Fibroblast of mammary gland (primary cell): ENCODE measurements at places on chromosomes 11 and 22.

DNA sequence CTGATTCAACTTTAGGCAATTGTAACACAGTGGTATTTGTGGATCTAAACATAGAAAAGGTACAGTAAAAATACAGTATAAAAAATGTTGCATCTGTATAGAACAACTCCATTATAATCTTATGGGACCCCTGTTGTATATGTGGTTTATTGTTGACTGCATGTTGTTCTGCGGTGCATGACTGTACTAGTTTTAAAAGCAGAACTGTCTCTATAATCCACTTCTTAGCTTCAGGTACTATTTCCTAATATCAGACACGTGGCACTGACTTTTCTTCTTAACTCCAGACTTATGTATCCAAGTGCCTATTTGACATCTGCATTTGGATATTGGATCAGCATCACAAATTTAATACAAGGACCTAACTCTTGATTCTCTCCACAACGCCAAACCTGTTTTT lies 41.1 kb downstream of the PACS1 start:
- no peak for DNase-seq

GRCh38 chr22:33908171-33909074 lies 11.9 kb downstream of the LARGE1 start:
- DNase-seq = no peak

DNA sequence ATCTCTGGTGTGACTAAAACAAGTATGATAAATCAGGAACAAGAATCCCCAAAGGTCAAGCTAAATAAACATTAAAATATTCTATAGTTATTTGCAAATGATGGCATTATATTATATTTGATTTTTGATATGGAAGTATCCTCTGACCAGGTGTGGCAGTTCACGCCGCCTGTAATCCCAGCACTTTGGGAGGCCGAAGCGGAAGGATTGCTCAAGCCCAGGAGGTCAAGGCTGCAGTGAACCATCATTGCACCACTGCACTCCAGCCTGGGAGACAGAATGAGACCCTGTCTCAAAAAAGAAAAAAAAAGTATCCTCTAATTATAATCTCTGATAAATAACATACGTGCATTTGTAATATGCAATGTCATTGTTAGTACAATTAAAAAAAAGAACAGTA lies 6.6 kb upstream of the POU2AF3 start:
- no peak for DNase-seq

DNA sequence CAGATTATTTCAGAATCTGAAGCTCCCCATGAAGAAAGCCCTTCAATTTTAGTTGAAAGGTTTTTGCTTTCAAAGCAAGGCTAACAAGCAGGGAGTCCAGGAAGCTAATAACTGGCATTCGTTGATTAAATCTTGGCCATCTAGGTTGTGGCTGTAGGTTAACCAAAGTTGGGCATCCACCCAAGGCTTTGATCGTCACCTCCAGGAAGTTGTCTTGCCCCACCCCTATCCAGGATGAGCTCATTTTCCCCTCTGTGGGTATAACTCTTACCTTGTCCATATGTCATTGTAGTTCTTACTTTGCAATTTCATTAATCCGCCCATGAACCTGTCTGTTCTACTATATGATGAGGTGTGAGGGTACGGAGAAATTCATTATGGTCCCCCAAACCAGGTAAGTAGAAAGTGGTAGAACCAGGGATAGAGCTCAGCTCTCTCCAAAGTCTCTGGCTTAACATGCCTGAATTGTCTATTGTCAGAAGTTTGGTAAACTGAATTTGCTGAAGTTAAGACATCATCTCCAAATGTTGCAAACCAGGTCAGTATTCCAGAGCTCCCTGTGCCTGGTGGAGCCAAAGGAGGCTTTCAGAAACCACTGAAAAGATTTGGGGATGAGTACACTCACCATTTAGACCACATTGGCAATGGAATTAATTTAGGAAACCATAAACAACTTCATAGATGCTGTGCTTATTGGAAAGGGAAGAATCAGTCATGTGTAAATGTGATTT lies 97.1 kb downstream of the CD44 start:
- DNase-seq = peak; percentile 59

GRCh38 chr11:119673759-119674336 lies 55.2 kb downstream of the NECTIN1 start:
- no peak for DNase-seq

- DNase-seq = no peak
These were observed 12.9 kb downstream of the ZNF74 start for GRCh38 chr22:20406686-20407408.

GRCh38 chr22:50272044-50272802 lies 2.0 kb upstream of the MAPK11 start:
- DNase-seq = peak; percentile 17

DNA sequence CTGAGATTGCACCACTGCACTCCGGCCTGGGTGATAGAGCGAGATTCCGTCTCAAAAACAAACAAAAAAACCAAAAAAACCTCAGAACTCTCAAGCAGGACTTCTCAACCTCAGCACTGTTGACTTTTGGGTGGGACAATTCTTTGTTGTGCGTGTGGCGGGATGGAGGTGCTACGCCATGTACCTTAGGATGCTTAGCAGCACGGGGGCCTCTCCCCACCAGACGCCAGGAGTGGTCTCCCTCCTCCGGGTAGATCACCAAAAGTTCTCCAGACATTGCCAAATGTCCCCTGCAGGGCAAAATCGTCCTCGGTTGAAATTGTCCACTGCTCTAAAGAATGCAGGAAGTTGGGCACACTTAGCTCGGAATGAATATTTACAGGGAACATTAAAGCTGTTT lies 26.9 kb upstream of the ATXN10 start:
- no peak for DNase-seq

DNA sequence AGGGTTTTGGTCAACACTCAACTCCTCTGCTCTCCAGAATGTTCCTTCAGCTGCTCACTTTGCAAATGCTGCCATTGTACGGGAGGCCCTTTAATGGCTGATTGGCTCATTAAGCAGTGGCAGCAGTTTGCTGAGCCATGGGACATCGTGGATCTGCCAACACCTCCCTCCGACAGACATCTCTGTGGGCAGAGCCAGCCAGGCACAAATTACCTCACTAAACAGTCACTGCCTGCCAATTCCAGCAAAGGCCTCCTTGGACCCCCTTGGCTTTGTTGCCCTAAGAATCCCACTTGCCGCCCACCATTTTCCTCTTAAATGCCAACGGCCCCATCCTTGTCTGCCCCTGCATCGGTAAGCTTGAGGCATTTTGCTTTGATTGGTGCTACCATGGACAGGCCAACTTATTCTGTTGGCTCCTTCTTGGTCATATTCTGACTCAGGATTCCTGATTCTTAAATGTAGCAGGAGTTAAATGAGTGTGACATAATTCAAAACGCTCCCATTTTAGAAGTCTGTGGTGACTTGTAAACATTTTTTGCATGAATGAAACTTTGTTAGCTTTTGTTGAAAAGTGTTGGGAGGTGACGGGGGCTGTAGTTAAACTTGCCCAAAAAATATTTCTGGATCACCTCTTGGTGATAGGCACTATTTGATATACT lies 57.5 kb upstream of the LMO2 start:
- DNase-seq = no peak

DNA sequence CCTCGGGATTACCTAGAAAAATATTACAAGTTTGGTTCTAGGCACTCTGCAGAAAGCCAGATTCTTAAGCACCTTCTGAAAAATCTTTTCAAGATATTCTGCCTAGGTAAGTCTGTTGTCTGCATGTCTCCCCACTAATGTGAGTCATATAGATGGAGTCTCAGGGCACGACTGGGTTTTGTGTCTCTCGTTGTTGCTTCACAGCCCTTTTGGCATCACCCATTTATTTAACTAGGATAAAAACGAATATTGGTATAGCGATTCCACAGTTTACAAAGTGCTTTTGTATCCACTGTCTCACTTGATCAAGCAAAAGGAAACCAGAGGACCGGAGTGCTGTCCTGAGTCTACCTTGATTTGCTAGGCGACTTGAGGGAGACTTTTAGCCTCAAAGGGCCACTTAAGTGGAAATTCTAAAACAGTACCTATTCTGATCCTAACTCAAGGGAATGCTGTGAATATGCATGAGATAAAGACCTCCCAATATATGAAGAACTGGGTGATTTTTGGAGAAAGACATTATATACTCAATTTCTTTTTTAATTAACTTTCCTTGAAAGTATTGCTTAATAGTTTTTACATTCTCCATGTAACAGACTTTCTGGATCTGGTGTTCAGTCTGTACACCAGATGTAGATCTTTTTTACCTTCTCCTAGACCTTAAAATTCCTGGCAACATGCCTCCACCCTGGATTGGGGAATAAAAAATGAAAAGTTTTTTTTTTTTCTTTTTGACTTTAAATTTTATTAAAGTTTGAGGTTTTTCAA lies 590 bp downstream of the NNMT start:
- DNase-seq = peak; percentile 65

GRCh38 chr11:101031713-101032112 lies 97.9 kb downstream of the PGR start:
- no peak for DNase-seq

DNA sequence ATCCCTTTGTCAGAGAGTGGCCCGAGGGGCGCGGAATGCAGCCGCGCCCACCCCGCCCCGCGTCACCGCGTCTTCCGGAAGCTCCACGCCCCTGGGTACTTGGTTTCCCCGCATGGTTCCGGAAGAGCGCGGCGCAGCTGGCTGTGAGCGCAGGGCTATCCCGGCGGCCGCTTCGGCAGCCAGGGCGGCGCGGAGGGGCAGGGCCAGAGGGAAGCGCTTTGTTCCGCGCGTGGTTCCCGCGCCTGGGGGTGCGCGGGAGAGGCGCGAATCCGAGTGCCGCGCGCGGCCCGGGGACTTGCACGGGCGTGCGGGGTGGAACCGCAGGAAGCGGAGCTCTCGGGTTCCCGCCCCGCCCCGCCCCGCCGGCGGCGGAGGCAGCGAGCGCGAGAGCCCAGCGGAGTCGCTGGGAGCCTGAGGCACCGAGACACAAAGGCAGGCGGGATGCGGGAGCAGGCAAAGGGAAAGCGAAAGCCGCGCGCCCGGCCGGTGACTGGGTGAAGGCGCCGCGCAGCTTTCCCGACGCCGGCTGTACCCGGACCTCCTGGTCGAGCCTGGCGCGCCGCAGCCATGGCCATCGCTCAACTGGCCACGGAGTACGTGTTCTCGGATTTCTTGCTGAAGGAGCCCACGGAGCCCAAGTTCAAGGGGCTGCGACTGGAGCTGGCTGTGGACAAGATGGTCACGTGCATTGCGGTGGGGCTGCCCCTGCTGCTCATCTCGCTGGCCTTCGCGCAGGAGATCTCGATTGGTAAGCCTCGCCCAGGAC lies at the start of gene PANX1:
TSS of gene PANX1 (plus strand) at position 96 of the 766 bp plus-strand sequence. CDS start at position 568, 472 bp downstream.
- peak; percentile 72 for DNase-seq

- no peak for DNase-seq
These were observed 31.5 kb downstream of the EHF start for GRCh38 chr11:34652191-34652973.

GRCh38 chr22:30195245-30196140 lies 51.1 kb downstream of the LIF start:
- peak; percentile 55 for DNase-seq

GRCh38 chr11:34749666-34750659 lies 129.1 kb downstream of the EHF start:
- peak; percentile 96 for DNase-seq

GRCh38 chr11:105229257-105229656 lies 89.7 kb upstream of the CARD18 start:
- peak; percentile 84 for DNase-seq

GRCh38 chr22:19879246-19879570 lies 24.5 kb upstream of the GNB1L start:
- DNase-seq = no peak

- DNase-seq = peak; percentile 18
These were observed 1.3 kb downstream of the PPP1CA start for GRCh38 chr11:67400251-67400941.

DNA sequence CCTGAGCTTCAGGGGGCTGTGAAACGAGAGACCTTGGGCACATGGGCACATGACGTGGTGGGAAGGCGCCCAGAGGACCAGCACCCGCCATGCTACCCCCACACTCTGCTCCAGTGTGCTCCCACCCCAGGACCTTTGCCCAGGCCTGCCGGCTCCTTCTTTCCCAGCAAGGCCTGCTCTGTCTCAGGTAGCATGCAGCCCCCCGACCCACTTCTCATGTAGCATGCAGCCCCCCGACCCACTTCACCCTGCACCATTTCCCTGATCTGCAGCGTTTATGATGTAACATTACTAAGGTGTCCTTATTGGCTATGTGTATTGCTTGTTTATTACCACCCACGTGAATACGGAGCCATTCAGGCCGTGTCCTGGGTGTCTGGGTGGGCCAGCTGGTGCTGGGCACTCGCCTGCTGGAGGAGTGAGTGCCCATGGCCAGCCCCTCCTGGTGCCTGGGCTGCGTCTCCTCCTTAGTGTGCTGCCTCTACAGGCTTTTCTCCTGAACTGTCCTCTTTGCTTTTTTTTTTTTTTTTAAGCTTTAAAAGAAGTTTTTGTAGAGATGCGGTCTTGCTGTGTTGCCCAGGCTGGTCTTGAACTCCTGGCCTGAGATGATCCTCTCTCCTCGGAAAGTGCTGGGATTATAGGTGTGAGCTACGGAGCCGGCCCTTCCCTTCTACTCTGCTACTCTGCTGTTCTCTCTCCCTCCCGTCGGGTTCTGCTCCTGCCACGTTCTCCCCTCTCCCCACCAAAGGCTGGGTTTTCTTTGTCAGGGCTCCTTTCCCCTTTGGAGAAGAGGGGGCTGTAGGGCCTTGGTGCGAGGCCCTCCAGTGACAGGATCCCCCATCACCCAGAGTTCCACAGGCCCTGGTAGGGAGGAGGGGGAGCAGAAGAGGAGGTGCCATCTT lies 29.4 kb downstream of the LRP5 start:
- no peak for DNase-seq

GRCh38 chr22:33050614-33051182 lies 7.5 kb downstream of the SYN3 start:
- no peak for DNase-seq

DNA sequence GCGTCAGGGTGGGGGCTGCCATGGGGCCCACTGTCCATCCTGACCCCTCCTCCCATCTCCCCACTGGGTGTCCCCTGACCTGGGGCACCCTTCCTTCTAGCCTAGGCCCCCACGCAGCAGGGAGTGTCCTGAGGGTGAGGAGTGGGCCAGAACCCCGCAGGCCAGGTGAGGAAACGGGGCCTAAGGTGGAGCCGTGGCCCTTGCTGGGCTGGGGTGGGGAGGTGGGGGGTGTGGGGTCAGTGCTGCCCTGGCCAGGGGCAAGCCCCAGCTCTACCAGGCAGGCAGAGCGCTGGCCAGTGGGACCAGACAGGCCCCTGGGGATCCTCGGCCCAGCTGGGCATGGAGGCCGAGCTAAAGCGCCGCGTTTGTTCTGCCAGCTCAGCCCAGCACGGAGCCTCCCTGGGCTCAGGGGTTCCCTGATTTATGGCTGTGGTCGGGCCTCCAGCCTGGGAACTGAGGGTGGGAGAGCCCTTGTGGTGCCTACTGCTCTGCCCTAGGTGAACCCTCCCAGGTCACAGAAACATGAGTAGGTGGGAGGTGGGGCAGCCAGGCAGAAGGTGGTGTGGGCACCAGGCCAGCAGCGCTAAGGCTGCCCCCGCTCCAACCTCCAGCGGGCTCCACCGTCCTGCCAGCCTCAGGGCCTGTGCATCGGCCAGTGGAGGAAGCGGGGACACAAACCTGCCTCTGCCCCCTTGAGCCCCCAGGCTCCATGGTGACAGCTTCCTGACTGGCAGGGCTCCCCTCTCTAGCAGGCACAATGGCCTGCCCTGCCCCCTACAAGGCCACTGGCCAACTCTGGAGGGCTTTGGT lies 22.4 kb downstream of the TRMU start:
- no peak for DNase-seq
